ENCODE measurements at places on chromosomes 12 and 14.
A peak's percentile ranks its signal among the peaks of the same experiment; 100 is the strongest.

DNA sequence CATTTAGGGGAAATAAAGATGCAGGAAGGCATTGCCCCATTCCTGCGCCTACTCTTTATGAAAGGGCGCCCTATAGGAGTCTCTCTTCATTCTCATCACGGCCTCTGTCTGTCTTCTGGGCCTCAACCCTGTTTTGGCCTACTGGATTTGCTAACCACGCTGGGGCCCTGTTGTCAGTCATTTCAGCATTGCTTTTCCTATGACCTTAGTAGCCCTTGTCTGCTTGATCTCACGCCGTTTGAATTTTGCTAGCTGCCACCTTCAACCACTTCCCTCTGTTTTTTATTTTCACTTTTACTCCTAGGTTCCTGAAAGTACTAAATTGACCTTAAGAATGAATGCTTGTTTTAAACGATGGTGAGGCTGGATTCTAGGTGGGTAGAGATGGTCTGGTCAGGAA lies 139.0 kb downstream of the SYNE2 start:
- no peak for DNase-seq

- DNase-seq = no peak
Measured at GRCh38 chr12:56749359-56749758, 2.8 kb downstream of the PRIM1 start.

GRCh38 chr14:36198378-36198777 lies 21.9 kb upstream of the PTCSC3 start:
- DNase-seq = no peak

GRCh38 chr12:55619354-55620138 lies 17.1 kb upstream of the OR10P1 start:
- DNase-seq = peak; percentile 95

- peak; percentile 94 for DNase-seq
Measured at GRCh38 chr12:49200919-49201594, 12.2 kb upstream of the TUBA1A start.

DNA sequence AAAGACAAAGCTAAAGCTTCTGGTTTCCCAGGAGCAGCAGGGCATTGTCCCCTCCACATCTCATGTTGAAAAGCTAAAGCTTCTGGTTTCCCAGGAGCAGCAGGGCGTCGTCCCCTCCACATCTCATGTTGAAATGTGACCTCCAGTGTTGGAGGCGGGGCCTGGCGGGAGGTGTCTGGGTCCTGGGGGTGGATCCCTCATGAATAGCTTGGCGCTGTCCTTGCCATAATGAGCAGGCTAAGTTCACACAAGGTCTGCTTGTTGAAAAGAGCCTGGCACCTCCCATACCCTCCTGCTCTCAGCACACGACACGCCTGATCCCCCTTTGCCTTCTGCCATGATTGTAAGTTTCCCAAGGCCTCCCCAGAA lies 123.7 kb downstream of the PIWIL1 start:
- DNase-seq = no peak

DNA sequence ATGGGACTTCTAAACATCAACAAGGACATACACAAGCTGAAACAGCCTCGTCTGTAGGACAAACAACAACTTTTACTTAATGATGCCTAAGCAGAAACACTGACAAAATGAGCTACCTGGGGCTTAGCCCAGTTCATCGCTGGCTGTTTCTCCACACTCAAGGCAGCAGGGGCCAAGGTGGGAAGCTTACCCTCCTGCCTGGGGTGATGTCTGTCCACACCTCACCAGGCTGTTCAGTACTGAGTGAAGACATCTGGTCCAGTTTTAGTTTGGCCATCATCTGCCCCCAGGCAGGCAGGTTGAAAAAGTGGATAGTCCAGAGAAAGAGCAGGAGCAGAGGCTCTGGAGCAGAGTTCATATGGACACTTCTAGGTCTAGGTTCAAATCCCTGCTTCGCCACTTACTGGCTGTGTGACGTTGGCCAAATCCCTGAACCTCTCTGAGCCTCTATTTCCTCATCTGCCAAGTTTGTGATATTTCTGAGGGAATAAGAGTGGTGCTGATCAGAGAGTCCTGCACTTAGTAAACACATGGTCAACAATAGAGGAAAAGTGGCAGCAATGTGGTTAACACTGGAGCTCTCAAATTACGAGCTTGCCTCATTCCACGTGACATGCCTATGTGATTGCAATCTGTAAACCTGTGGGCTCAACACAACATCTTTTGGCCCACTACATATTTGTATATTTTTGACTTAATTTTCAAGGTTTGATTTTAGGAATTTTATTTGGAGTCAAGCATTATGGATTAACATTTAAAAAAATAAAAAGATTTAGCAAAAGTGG lies 720.1 kb upstream of the TMEM132C start:
- DNase-seq = no peak

DNA sequence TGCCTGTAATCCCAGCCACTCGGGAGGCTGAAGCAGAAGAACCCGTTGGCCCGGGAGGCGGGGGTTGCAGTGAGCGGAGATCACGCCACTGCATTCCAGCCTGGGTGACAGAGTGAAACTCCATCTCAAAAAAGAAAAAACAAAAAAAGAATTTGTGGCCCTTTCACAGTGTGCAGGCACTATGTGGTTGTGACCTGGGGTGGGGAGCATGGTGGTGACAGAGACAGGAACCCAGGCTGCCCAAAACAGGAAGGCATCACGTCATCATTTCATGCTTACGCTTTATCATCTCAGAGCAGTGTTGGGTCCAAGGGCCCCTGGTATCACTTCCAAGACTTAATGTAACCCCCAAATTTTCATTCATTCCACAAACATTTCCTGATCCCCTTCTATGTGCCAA lies 175.7 kb upstream of the GSC start:
- DNase-seq = no peak

DNA sequence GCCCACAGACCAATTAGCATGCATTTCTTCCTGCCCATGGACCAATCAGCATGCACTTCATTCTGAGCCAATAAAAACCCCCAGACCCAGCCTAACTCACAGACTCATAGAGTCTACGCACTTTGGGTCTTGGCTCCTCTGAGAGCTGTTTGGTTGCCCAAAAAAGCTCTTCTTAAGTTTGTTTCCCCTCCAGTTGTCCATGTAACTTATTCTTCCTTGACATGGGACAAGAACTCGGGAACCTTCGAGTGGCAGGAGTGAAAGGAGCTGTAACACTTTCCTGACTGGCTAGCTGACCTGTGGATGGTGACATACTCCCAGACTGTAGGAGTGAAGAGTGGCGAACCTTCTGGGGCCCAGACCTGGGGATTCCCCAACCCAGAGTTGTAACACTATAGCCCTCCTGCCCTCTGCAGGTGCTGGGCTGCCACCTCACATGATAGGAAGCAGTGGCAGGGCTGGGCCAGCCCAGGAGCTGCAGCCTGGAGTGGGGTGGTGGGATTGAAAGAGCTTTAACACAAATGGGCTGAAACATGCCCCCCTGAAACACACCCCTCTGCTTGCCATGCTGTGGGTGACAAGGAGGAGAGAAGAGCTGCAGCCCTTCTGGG lies 4.4 kb upstream of the BTBD7 start:
- DNase-seq = no peak

GRCh38 chr12:67853204-67853603 lies 136.0 kb upstream of the IFNG-AS1 start:
- DNase-seq = no peak

GRCh38 chr14:92600318-92601053 lies 86.9 kb downstream of the RIN3 start:
- peak; percentile 82 for DNase-seq

- DNase-seq = no peak
Measured at GRCh38 chr12:112091563-112091962, 17.0 kb downstream of the NAA25 start.

DNA sequence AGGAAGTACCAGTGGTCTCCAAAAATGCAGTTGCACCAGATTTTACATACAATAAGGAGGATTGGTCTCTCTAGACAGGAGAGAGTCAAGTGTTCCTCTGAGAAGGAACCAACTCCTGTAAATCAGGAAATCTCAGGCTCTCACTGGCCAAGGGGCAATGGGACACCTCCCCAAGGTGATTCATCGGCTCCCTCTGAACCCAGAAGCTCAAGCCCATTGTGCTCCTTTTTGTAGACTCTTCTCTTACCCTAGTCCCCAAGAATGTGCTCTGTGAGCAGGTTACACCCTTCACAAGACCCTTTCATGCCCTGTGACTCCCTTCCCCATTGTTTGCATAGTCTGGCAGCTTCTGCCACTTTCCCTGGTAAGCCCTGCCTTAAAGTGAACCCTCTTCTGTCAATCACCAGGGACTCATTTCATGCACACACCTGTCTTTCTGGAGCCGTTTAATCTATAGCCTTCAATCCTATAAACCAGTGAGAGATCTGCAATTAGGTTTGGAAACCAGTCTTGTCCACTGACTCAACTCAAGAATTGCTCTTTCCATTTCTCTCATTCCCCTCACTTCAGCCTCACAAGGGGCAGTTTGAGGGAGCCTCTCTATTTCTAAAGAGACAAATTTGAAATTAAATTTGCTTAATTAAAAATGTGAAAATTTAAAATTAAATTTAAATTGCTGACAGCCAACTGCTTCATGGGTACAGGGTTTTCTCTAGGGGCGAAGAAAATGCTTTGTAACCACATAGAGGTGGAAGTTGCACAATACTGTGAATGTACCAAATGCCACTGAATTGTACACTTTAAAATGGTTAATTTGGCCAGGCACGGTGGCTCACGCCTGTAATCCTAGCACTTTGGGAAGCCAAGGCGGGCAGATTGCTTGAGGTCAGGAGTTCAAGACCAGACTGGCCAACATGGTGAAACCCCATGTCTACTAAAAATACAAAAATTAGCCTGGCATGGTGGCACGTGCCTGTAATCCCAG lies 38.3 kb upstream of the LTA4H start:
- DNase-seq = peak; percentile 74

DNA sequence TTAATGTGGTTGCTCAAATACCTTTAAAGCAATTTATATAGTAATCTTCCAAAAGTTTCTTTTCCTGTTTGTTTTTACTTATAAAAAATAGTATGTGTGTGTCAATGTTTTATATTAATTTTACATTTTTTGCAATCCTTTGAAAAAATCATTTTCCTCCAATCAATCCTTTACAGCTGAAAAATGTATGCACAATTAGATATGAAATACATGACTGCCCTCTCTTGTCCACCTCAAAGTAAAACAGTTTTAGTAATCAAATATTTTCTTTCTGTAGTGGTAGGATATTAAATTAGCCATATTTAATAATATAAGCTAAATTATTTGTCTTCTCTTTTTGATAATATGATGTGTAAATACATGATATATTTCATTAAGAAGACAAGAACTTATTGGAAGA lies 269.9 kb downstream of the ADAMTS20 start:
- peak; percentile 54 for DNase-seq

GRCh38 chr14:88831284-88831683 lies 6.8 kb downstream of the TTC8 start:
- DNase-seq = peak; percentile 49

DNA sequence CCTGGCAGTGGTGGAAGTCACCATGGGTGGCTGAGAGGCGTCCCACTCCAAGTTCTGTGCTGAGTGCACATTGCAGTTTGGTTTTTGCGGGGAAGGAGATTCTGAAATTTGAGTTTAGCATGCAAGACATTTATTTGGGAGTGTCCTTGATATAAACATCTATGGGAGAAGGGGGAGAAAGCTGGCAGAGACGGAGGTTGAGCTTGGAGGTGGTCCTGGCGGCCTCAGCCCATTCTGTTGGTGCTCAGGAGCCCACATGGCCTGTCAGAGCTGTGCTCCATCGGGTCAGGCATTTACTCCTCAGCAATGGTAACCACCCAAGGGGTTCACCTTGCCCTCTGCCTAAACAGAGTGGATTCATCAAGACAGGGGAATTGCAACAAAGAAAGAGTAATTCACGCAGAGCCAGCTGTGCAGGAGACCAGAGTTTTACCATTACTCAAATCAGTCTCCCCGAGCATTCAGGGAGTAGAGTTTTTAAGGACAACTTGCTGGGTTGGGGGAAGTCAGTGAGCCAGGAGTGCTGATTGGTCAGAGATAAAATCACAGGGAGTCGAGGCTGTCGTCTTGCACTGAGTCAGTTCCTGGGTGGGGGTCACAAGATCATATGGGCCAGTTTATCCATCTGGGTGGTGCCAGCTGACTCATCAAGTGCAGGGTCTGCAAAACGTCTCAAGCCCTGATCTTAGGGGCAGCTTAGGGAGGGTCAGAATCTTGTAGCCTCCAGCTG lies 323.3 kb upstream of the TMEM132C start:
- no peak for DNase-seq

DNA sequence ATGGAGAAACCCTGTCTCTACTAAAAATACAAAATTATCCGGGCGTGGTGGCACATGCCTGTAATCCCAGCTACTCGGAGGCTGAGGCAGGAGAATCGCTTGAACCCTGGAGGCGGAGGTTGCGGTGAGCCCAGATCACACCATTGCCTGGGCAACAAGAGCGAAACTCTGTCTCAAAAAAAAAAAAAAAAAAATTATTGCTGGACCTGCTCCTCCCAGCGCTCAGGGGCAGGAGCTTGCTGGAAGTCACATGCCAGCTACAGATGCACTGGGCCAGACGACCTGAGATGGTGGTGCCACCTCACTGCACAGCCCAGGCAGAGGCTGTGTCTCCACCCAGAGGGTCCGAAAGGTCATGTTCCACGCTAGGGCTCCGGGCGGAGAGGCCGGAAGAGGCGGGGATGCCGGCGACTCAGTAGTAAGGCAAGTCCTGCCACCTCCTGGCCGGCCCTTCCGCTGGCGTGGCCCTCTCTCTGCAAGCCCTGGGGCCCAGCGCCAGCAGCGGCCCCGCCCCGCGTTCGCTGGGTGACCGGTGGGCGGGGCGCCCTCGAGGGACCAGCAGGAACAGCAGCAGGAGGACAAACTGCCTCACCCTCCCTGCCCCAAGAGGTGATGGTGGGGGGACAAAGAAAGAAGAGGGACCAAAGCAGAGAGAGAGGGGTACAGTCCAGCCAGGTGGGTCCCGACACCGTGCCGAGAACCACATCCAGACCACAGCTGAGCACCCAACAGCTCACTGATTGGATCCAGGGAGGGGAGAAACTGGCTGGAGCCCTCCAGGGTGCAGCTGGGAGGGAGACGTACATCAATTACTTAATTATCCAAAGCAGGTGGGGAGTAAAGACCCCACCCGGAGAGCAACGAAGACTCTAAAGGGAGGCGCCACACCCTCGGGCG lies 3.6 kb upstream of the RHOF start:
- DNase-seq = peak; percentile 97

GRCh38 chr14:92426237-92426636 lies 87.3 kb upstream of the RIN3 start:
- DNase-seq = peak; percentile 17

- DNase-seq = no peak
Measured at GRCh38 chr14:100767003-100767787, 40.5 kb downstream of the DLK1 start.

DNA sequence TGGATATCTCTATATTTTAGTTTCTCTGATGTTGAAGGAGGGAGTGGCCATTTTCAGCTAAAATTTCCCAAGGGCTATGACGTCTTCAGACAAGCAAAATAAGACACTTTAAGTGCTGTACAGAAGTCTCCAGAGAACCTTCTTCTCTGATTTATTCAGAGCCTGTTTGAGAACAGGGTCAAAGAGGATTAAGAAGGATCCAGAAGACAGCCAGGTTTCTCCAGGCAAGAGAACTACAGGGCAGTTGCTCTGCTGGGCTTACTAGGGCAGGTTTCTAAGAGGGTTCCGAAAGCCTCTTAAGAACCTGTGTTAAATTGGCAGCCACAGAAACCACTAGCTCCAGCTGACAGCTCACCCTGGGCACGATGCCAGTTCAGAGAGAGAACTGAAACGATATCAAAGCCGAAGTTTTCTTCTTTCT lies 1.2 kb downstream of the MGP start:
- peak; percentile 87 for DNase-seq
